NCI-H510A (cell line): ENCODE measurements at places on chromosomes 11 and 22.

DNA sequence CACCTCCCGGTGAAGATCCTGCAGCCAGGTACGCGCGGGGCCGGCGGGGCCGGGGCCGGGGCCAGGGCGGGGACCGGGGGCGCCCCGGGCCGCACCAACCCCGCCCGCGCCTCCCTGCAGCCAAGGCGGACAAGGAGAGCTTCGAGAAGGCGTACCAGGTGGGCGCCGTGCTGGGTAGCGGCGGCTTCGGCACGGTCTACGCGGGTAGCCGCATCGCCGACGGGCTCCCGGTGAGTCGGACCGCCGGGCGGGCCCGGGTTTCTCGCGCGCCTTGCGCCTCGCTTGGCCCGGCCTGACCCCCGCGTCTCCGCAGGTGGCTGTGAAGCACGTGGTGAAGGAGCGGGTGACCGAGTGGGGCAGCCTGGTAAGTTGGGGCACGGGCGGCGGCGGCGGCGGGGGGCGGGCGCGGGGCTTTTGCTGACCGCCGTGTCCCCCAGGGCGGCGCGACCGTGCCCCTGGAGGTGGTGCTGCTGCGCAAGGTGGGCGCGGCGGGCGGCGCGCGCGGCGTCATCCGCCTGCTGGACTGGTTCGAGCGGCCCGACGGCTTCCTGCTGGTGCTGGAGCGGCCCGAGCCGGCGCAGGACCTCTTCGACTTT lies 531 bp downstream of the PIM3 start:
- DNase-seq, result no peak

DNA sequence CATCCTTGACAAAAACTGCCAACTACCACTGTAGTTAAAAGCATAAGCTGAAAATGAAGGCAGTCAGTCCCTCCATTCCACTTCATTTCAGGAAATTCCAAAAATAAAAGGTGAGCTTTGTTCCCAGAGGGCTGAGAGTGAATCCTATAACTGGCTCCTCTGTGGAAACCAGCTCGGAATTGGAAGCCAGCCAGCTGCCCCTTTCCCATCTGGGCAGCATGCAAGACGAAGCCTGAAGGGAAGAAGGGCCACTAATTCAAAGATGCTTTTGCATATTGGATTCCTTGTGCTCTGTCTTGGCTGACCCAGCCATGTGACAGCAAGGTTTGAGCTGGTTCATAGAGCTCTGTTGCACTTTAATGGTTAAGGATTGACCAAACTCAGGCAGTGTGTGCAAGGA lies 83.4 kb downstream of the ALX4 start:
- DNase-seq, result no peak

DNA sequence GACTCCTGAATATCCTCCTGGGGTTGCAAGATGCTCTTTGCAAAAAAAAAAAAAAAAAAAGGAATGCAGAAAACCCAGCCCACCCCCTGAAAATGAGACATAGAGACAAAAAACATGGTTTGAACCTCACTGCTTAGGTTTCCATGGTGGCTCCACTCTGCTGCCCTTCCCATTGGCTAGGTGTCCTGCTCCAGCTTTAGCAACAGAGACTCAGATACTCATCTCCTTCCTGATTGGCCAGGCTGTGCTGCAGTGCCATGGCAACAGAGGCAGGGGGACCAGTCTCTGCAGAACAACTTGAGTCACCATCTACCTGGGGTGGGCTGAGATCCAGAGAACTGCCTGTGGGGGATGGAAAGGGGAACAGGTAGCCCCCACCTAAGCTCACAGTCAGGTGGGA lies 17.4 kb upstream of the YWHAH start:
- no peak for DNase-seq

- DNase-seq, result no peak
Observed at GRCh38 chr11:8067929-8068575, 13.0 kb upstream of the TUB start.

DNA sequence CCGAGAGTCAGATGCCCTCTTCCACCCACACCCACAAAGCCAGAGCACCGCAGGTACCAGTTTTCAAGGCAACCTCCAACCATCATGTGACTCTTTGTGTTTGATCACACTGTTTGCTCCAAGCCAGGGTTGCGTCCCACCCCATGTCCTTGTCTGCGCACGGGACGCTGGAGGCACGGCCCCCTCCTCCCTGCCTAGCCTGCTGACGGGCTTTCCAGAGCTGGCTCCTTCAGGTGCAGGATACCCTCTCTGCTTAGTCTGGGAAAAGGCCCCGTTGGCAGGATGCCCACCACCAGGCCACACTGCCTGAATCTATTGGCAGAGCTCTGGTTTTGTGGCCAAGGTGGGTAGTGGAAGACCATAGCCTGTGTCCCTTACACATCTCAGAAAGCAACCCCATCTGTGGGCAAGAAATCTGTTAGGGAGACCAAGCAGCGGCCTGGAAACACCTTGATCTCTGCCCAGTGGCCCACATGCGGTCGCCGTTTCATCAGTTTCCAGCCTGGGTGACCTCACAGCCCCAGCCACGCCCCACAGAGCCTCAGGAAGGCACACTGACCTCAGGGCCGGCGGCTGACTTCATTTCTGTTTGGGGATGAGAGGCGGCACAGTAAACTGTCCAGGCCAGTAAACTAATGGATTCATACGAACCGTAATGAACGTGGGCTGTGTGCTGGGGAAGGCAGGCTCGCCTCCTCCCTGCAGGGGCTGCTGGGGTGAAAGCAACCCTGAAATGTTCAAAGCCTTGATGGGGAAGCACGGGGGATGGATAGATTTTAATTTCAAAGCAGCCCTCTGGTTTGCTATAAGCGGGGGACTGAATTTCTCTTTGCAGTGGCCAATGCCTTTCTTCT lies 25.8 kb downstream of the CDPF1 start:
- DNase-seq, result no peak
